Spinal cord (tissue), 10 donors: ENCODE measurements at places on chromosomes 5 and 9. TPM values are rescaled to one million over a fixed set of nuclear protein-coding genes. Genes with fewer than 3 reads are reported as not detected.
A peak's percentile ranks its signal among the peaks of the same experiment; 100 is the strongest.

Gene WHRN
- 8.9 TPM for total RNA-seq

Gene TLR4
- 34.6 TPM for total RNA-seq

- no peaks in the 10 kb centered on the region for H3K36me3 ChIP-seq
- H3K27me3 ChIP-seq, result no peaks in the 10 kb centered on the region
- no peak for DNase-seq
- H3K27ac ChIP-seq, result no peak overlapping the region
- no peaks in the 10 kb centered on the region for H3K4me1 ChIP-seq
- no peak overlapping the region for H3K4me3 ChIP-seq
These were observed 15.7 kb upstream of the BTF3 start for GRCh38 chr5:73482383-73483136.

- no peaks in the 10 kb centered on the region for H3K36me3 ChIP-seq
- no peaks in the 10 kb centered on the region for H3K27me3 ChIP-seq
- H3K4me3 ChIP-seq, result no peak overlapping the region
- H3K4me1 ChIP-seq, result no peaks in the 10 kb centered on the region
- no peak overlapping the region for H3K27ac ChIP-seq
These were observed 36.1 kb upstream of the LPAR1 start for GRCh38 chr9:111074395-111074794.

GRCh38 chr9:96884443-96884842 lies 30.1 kb upstream of the ZNF782 start:
- H3K4me3 ChIP-seq, result no peak overlapping the region
- no peaks in the 10 kb centered on the region for H3K27me3 ChIP-seq
- no peak overlapping the region for H3K27ac ChIP-seq
- H3K4me1 ChIP-seq, result no peaks in the 10 kb centered on the region
- no peaks in the 10 kb centered on the region for H3K36me3 ChIP-seq

DNA sequence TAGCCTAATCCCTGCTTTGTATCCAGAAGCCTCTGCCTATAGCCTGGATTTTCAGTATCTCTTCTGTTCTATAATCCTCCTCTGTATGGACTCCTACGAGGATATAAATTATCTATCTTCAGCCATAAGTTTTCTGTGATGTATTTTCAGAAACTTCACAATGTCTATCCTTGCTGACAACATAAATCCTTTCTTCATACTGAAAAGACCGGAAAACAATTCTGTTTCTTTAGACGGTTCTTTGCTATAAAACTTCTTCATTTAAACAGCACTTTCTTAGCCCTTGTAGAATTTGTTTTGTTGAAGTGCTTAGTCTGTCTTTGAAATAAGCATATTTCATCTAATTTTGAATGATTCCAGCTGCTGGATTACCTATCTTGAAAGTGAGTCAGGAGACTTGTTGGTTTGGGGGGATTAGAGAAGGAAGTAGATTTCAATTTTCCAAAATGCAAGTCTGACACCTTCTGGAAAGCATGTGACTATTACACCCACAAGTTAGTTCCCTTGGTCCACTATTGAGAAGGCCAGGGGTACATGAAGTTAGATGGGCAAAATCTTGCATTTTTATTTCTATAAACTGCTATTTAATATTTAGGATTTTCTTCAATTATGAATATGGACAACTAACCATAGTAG lies 96.3 kb upstream of the RANBP3L start:
- H3K27ac ChIP-seq, result no peak overlapping the region
- no peak for DNase-seq
- no peaks in the 10 kb centered on the region for H3K27me3 ChIP-seq

GRCh38 chr5:168580227-168580508 lies 1.0 kb upstream of the PANK3 start:
- peaks cover 8% of the 10 kb centered on the region for H3K4me1 ChIP-seq
- peak overlapping the region; percentile 58 for H3K4me3 ChIP-seq
- no peak for DNase-seq
- no peaks in the 10 kb centered on the region for H3K36me3 ChIP-seq
- H3K27me3 ChIP-seq, result no peaks in the 10 kb centered on the region
- peak overlapping the region; percentile 94 for H3K27ac ChIP-seq

Gene HAPLN1
- total RNA-seq, result 28.4 TPM

GRCh38 chr9:130530938-130531337 lies 48.4 kb upstream of the FUBP3 start:
- no peak overlapping the region for H3K4me3 ChIP-seq
- H3K4me1 ChIP-seq, result peaks cover 7% of the 10 kb centered on the region
- no peak for DNase-seq
- H3K27ac ChIP-seq, result no peak overlapping the region
- peaks cover 39% of the 10 kb centered on the region for H3K27me3 ChIP-seq
- H3K36me3 ChIP-seq, result no peaks in the 10 kb centered on the region

- H3K36me3 ChIP-seq, result no peaks in the 10 kb centered on the region
- peak overlapping the region; percentile 80 for H3K27ac ChIP-seq
- DNase-seq, result no peak
- peaks cover 2% of the 10 kb centered on the region for H3K27me3 ChIP-seq
- peaks cover 67% of the 10 kb centered on the region for H3K4me1 ChIP-seq
These were observed 14.5 kb downstream of the C9orf50 start for GRCh38 chr9:129606161-129607026.

Gene TEX48
- not detected for total RNA-seq

- H3K36me3 ChIP-seq, result peaks cover 70% of the 10 kb centered on the region
- no peak overlapping the region for H3K27ac ChIP-seq
- H3K27me3 ChIP-seq, result no peaks in the 10 kb centered on the region
These were observed 95.4 kb downstream of the CACNA1B start for GRCh38 chr9:137972988-137973470.

DNA sequence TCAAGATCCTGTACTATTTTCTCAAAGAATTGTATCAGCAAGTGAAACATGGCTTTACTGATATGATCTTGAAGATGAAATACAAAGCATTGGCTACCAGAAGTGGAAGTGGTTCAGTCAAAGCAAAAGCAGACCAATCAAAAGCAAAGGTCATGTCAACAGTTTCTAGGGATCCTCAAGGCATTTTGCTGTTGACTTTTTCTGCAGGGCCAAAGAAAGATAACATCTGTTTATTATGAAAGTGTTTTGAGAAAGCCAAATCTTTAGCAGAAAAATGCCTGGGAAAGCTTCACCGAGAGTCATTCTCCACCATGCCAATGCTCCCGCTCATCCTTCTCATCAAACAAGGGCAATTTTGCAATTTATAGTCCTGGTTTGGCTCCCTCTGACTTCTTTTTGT lies 90.3 kb upstream of the ACO1 start:
- no peak overlapping the region for H3K4me3 ChIP-seq
- H3K4me1 ChIP-seq, result no peaks in the 10 kb centered on the region
- DNase-seq, result no peak
- H3K27ac ChIP-seq, result no peak overlapping the region
- H3K27me3 ChIP-seq, result no peaks in the 10 kb centered on the region

Gene HTR4
- total RNA-seq, result 0.94 TPM

GRCh38 chr5:140391312-140391711 lies 10.3 kb upstream of the ANKHD1 start:
- H3K27ac ChIP-seq, result no peak overlapping the region
- no peak for DNase-seq
- H3K4me3 ChIP-seq, result no peak overlapping the region
- H3K36me3 ChIP-seq, result no peaks in the 10 kb centered on the region
- H3K4me1 ChIP-seq, result no peaks in the 10 kb centered on the region

Gene SVEP1
- total RNA-seq, result 7.5 TPM

GRCh38 chr5:160369990-160370712 lies at the start of gene C1QTNF2:
Gene C1QTNF2, minus strand, starts transcription at chr5:160370626. Its CDS starts 15,615 bp downstream, at chr5:160355011.
- H3K4me1 ChIP-seq, result peaks cover 8% of the 10 kb centered on the region
- H3K36me3 ChIP-seq, result no peaks in the 10 kb centered on the region
- DNase-seq, result no peak

DNA sequence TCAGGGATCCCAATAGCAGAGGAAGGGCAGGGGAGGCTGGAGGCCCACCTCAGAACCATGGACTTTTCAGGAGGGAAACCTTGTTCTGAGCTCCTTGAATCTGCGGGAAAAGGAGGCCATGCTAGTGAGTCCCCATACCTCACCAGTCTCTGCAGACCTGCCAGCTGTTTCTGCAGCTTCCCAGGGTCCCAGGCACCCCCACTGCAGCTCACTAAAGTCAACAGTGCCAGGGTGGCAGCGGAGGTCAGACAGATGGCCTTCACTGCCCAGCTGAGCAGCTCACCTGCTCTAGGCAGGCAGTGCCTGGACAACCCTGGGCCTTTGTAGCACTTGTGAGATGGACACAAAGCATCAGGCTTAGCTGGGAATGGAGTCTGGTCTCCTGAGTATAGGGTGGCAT lies 4.4 kb upstream of the SLC27A4 start:
- H3K4me1 ChIP-seq, result peaks cover 5% of the 10 kb centered on the region
- no peak overlapping the region for H3K27ac ChIP-seq
- H3K4me3 ChIP-seq, result no peak overlapping the region

DNA sequence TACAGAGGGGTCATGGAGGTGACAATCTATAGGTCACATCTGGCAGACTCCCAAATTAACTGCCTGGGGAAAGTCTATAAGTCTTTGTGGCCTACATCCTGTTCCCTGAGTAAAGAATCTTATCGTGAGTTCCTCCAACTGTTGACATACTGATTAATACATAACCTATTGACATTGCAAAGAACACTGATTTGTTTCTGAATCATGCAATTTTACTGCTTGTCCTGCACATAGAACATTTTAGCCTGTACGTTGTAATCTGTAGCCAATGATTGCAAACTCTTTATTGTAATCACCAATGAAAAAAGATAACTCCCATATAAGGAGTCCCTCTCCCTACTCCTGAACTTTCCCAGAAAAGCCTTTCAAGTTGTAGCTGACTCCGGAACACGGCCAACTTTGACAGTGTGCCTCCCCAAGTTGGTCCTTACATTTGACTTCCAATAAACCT lies 18.8 kb upstream of the OR2K2 start:
- no peak for DNase-seq
- H3K27ac ChIP-seq, result no peak overlapping the region
- no peak overlapping the region for H3K4me3 ChIP-seq
- no peaks in the 10 kb centered on the region for H3K4me1 ChIP-seq
- H3K27me3 ChIP-seq, result no peaks in the 10 kb centered on the region
- no peaks in the 10 kb centered on the region for H3K36me3 ChIP-seq

DNA sequence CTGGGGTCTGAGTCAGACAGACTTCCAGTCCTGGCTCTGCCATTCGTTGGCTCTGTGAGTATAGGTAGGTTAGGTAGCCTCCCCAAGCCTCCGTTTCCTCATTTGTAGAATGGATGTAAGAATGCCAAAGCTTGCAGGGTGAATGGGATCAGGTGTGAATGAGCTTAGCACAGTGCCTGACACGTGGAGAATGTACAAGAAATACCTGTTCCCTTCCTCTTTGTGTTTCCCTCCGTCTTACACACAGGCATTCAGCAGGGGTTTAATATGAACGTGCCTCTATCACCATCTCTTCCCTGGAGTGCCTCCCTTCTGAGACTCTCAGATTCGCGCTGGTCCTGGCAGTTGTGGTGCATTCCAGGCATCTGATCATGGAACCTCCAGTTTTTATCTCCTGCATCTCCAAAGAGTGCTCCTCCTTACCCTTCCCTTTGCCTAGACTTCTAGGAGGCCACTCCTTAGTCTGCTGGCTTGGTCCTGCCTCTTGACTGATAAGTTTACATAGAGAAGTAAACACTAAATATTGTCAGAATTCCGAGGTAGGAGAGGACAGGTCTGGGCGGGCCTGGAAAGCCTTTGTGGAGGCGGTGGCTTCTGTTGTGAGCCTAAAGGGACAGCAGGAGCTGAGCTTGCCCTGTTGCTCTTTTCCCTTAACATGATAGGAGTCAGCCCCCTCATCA lies 199.4 kb downstream of the AOPEP start:
- DNase-seq, result no peak
- peaks cover 54% of the 10 kb centered on the region for H3K4me1 ChIP-seq
- H3K27ac ChIP-seq, result no peak overlapping the region
- no peaks in the 10 kb centered on the region for H3K27me3 ChIP-seq

GRCh38 chr5:153066281-153066680 lies 424.2 kb upstream of the GRIA1 start:
- no peaks in the 10 kb centered on the region for H3K27me3 ChIP-seq
- no peak overlapping the region for H3K4me3 ChIP-seq
- no peaks in the 10 kb centered on the region for H3K4me1 ChIP-seq
- no peak overlapping the region for H3K27ac ChIP-seq
- H3K36me3 ChIP-seq, result no peaks in the 10 kb centered on the region
